T-helper 1 cell (primary cell): ENCODE measurements at places on chromosomes 7 and 10.

GRCh38 chr7:12619461-12620069 is 49.0 kb downstream of the SCIN start:
- DNase-seq, result no peak

GRCh38 chr7:77561352-77561751 is 24.3 kb downstream of the PTPN12 start:
- DNase-seq, result no peak

DNA sequence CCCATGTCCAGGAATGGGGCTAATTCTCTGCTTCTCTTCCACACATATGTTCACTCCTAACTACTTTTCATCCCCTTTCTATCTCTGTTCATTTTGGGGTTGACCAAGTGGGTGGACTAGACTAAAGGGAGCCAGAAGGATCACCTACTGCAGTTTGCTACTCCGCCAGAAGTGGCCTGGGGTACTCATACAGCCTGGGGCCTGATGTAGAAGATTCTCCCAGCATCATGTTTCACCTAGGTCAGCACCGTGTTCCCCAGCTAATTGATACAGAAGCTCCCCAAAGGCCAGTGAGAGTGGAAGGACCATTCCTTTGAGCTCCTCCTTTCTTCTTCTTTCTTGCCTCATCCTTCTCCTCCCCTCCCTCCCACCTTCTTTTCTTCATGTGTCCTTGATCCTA is 19.6 kb upstream of the IFRD1 start:
- no peak for DNase-seq

GRCh38 chr10:77637532-77638320 is at the start of gene KCNMA1:
KCNMA1 (minus strand) TSS chr10:77637808.
- DNase-seq, result no peak

- no peak for DNase-seq
These were observed 89.2 kb downstream of the PCGF5 start for GRCh38 chr10:91309711-91310110.

DNA sequence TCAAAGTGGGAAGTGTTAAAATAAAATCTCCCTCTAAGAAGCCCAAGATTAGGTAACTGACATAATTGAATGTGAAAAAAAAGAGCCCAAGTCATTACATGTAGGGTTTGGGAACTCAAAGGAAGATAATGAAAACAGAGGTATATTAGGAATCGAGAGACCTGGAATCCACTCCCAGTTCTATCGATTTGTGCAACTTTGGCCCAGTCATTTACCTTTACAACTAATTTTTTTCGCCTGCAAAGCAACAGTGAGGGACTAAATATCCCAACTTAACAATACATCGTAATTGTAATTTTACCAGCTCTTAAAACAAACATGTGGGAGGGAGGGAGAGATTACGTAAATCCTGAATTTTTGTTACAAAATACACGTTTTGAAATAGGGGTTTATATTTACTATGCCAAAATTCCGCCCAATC is 1.4 kb downstream of the MINDY3 start:
- no peak for DNase-seq

DNA sequence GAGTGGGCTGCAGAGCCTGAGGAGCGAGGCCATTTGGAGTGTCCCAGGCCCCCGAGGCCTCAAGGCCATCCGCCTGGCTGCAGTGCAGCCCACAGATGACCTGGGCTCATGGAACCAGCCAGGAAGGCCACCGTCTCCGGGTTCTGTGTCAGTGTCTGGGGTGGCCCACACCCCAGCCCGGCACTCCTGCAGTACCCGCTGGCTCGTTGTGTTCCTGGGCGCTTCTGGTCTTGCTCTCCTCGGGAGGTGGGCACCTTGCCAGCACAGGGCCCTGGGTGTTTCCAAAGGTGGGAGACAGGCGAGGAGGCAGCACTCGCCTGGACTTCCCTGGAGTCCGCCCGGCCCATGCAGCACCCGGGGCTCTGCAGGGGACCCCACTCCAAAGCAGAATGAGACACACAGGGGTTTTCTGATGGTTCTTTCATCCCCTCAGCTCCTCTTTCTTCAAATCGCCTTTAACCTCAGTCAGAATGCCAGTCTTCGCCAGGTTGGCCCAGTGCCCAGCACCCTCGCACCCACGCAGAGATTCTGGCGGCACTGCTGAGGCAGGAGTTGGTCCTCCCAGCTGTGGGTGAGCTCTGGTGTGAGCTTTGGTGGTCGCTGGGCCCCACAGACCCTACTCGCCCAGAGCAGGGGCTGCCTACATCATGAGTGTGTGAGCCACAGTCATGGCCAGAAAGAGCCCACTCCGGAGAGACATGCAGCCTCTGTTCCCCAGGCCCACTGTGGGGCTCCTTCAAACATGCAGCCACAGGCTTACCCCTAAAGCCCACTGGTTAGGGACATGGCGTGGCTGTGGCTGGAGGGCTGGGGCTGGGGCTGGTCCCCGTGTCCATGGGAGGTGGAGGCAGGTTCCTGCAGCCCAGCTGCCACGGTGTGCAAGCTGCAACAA is 155.7 kb downstream of the EBF3 start:
- DNase-seq, result no peak

DNA sequence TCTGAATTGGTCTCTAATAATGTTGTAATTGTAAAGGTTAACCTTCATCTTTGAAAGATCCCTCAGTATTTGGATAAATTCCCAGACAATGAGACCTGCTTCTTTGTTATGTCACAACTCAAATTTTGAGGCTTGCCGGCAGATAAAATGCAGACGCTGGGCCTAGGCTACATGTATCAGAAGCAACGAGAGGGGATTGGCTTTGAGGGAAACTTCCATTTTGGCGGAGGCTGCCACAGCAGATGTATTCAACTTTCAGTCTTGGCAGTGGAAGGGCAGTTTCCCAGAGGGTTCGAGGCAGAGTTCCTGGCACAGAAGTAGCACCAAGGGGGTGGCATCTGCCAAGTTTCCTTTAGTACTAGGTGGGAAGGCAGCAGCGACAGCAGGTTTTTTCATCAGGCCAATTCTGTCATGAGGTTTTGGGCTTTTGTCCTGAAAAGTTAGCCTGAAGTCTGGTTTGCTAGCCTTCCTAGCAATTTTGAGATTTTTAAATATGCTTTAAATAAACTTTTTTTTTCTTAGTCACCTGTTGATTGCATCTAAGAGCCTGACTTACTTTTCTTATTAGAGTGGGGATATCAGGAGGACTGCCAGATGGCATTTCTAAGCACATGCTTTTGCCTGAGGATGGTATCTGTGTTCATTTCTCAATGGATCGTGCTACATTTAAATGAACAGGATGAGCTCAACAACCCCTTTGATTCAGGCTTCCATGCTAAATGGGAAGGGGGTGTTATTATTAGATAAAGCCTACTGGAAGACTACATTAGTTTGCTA is 89.5 kb upstream of the FAM3C start:
- DNase-seq, result no peak

- DNase-seq, result no peak
These were observed 176.0 kb downstream of the NOC3L start for GRCh38 chr10:94186722-94187121.

DNA sequence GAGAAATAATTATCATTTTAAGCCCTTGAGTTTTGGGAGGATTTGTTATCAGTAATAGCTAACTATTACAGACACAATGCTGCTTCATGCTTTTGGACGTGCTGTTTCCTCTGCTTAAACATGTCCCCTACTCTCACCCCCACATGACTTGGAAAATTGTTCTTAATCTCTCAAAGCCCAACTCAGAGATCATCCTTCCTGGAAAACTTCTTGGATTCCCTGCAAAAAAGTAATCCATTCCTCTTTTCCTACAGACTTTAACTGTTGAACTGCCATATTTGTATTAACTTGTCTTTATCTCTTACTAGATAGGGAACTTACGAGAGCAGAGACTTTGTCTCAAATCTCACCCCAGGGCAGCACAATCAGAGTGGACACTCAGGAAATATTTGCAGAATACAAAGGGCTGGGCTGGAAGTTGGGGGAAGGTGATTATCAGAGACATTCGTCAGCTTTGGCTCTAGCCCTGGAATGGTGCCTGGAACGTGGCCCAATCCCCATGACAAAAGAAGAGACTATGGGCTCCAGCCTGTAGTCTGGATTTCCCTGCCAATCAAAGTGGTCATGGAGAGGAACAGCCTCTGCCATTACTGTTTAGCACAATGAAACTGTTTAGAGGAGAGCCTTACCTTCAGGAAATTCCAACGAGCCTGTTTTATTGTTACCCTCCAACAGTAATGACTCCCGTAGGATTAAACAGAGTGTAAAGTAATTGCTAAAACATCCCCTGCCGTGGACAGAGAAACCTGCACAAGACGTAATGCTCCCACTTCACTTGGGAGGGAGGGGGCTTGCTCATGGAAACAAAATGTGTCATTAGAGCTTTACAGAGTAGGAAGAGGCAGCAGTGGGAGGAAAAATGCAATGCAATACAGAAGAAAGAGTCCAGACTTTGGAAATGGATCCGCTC is 140.4 kb upstream of the AUTS2 start:
- no peak for DNase-seq

GRCh38 chr10:34156781-34157425 is 658.2 kb downstream of the PARD3 start:
- DNase-seq, result no peak

- DNase-seq, result no peak
These were observed 235.2 kb downstream of the MALRD1 start for GRCh38 chr10:19283786-19284185.

DNA sequence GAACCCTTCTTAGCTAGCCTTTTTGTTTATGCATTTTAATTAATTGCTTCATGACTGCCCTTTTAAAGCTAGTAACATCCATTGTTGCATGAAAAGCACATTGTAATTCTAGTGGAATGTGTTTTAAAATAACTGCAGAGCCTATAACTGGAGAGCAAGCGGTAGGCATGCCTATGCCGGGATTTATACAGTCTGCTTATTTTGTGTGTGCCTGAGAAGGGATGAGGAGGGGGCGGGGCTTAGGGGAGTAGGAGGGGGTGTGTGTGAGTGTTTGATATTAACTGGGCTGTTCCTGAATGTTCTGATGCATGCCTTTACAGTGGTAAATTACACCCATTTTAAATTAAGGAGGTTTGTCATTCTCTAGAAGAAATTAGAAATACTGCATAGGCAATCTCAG is 208.1 kb downstream of the TCF7L2 start:
- no peak for DNase-seq

- no peak for DNase-seq
These were observed 40.6 kb upstream of the BMPR1A start for GRCh38 chr10:86715836-86716235.

DNA sequence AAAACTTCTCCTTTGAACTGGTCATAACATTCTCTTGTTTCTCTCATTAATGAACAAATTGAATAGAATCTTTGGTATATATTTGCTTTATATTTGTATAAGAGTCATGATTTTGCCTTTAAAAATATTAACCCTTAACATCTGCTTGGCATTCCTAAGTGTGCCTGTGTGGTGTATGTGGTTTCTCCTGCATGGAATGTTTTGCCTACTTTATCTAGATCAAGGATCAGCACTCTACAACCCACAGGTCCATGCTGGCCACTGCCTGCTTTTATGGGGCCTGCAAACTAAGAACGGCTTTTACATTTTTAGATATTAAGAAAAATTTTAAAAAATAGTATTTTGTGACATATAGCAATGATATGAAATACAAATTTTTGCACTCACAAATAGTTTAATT is 4.3 kb upstream of the LAMB4 start:
- DNase-seq, result no peak

DNA sequence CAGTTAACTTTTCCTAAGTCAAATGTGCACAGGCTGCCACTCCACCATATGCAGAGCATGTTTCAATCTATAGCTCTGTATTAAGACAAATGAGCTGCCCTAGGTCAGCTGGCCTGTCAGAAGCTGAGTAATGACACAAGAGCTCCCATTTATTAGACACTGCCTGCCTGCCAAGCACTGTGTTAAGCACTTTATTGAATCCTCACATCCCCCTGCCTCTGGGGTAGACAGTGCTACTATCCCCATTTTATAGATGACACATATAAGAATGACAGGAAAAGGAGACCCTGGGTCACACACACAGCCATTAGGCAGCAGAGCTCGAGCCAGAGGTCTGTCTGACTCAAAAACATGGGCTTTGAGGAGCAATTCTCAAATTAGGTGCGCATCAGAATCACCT is 179.8 kb upstream of the PDE1C start:
- no peak for DNase-seq

DNA sequence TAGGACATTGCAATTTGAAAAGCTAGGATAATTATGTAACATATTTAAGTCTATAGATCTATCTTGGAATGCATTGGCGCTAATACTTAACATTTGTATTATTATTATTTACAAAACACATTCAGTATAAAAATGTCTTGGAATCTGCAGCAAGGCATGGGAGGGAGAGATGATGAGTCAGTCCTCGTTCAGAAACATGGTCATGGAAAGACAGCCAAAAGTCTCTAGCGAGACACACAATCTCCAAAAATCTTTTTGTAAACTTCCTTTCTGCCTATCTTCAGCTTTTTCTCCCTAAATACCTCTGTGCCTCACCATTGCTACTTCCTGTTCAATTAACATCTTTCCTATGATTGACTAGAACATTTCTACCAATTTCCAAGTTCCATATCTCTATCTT is 188.4 kb upstream of the CACNA2D1 start:
- DNase-seq, result no peak

DNA sequence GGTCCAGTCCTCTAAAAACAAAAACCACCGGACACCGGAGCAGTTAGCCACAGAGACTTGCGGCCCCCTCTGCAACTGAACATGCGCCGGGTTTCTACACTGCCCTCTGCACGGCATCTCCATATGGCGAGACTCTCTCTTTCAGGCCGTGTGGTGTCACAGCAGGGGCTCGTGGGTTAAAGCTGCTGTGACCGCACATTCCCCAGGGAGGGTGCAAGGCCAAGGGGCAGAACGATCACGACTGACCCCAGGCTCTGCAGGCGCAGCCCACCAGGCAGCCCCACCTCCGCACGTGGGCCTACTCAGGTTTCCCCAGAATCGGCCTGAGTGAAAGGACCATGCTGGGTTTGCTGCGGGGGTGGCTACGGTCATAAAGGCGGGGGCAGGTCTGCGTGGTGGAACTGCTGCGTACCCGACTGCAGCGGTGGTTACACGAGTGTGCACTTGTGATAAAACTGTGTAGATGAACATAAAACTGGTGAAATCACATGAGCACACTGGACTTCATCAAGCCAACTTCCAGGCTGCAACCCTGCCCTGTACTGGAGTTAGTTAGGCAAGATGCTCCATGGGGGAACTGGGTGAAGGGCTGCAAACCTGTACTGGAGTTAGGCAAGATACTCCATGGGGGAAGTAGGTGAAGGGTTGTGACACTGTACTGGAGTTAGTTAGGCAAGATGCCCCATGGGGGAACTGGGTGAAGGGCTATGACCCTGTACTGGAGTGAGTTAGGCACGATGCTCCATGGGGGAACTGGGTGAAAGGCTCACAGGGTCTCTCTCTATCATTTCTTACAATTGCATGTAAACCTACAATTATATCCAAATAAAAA is 81.4 kb upstream of the PPP2R2D start:
- DNase-seq, result no peak

DNA sequence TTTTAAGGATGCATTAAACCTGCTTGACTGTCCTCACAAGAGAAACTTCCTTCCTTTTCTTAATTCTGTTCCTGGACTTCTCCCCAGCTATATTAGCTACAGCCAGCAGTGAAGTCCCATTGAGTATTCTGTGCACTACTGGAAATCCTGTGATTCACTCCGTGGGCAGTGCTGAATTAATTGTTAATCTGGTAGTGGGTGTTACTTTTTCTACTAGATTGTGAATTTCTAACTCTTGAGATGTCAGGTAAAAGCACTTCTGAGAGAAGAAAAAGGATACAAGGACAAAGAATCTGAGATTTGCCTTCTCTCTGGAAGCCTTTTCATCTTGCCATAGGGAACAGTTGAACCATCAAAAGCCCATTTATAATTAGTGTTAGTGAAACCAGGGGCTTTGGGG is 33.9 kb downstream of the CYCS start:
- DNase-seq, result no peak
